Mammary microvascular endothelial cell (primary cell): ENCODE measurements at places on chromosomes 7 and 10. TPM values are rescaled to one million over a fixed set of nuclear protein-coding genes. Genes with fewer than 3 reads are reported as not detected.

Gene ETV1
- total RNA-seq, result 6.5 and 8.2 TPM in 2 replicates

Gene MYO1G
- total RNA-seq, result under 0.01 and 0.25 TPM in 2 replicates

Gene ASB4
- total RNA-seq, result not detected in 2 replicates

Gene ACSM6
- total RNA-seq, result not detected in 2 replicates

Gene MEST
- 0.80 and 1.0 TPM in 2 replicates for total RNA-seq

Gene PRPS1L1
- not detected in 2 replicates for total RNA-seq

Gene TLX1
- not detected in 2 replicates for total RNA-seq

Gene SLC26A4
- total RNA-seq, result 1.1 and 1.3 TPM in 2 replicates

Gene PRTFDC1
- 7.8 and 9.4 TPM in 2 replicates for total RNA-seq

Gene HOXA4
- total RNA-seq, result 6.2 and 8.8 TPM in 2 replicates

Gene CDC14C
- total RNA-seq, result not detected in 2 replicates
